IMR-90 (cell line): ENCODE measurements at places on chromosomes 12 and 14. TPM values are rescaled to one million over a fixed set of nuclear protein-coding genes. Genes with fewer than 3 reads are reported as not detected.

The TPPP2 gene
- polyA plus RNA-seq, result not detected in 2 replicates

The AKAP6 gene
- polyA plus RNA-seq, result 0.22 TPM in 2 replicates

The CPNE6 gene
- not detected in 2 replicates for polyA plus RNA-seq

- no peak overlapping the region; the same call in 1 of the 2 replicates for H3K4me3 ChIP-seq
- peak; percentile 29 for DNase-seq
- peaks cover 22% of the 10 kb centered on the region for H3K4me1 ChIP-seq
- H3K27me3 ChIP-seq, result no peaks in the 10 kb centered on the region
- H3K27ac ChIP-seq, result peak overlapping the region; percentile 79; the same call in 1 of the 2 replicates
Observed at GRCh38 chr12:6768990-6769389, 2.8 kb downstream of the PTMS start.

GRCh38 chr14:70567791-70568190, 32.7 kb downstream of the MED6 start:
- H3K27me3 ChIP-seq, result no peaks in the 10 kb centered on the region
- peaks cover 6% of the 10 kb centered on the region for H3K36me3 ChIP-seq
- DNase-seq, result peak; percentile 39
- no peak overlapping the region for H3K4me3 ChIP-seq
- H3K27ac ChIP-seq, result no peak overlapping the region

- DNase-seq, result no peak
- no peaks in the 10 kb centered on the region for H3K36me3 ChIP-seq
- H3K4me3 ChIP-seq, result no peak overlapping the region
- no peaks in the 10 kb centered on the region; the same call in 1 of the 2 replicates for H3K27me3 ChIP-seq
Observed at GRCh38 chr14:81004575-81004974, 49.2 kb downstream of the TSHR start.
